ENCODE measurements at places on chromosomes 4 and X. TPM values are rescaled to one million over a fixed set of nuclear protein-coding genes. Genes with fewer than 3 reads are reported as not detected.

DNA sequence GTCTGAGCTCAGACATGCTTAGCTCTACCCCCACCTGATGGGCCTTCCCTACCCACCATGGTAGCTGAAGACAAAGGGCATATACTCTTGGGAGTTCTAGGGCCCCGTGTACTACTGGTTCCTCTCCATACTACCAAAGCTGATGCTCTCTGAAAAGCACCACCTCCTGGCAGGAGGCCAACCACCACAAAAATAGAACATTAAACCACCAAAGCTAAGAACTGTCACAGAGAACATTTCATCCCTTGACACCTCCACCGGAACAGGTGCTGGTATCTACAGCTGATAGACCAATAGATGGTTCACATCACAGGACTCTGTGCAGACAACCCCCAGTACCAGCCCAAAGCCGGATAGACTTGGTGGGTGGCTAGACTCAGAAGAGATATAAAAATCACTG lies 13.4 kb downstream of the EDA2R start:
- DNase-seq = no peak

DNA sequence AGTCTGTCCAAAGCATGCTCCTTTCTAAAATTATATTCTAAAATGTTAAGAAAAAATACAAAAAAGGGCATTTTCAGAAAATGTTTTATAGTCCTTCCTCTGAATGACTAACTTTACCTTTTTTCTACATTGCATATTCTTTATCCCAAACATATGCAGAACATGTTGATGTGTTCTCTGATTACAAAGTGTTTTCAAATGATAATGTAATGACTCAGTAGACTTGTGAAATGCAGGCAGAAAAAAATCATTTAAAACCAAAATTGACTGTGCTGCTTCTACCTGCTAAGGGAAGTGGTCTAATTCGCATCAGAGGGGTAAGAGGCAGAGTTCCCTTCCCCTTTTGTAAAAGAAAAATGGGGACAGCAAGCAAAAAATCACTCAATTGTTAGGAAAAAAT lies 22.7 kb upstream of the YTHDC1 start:
- no peak for DNase-seq

DNA sequence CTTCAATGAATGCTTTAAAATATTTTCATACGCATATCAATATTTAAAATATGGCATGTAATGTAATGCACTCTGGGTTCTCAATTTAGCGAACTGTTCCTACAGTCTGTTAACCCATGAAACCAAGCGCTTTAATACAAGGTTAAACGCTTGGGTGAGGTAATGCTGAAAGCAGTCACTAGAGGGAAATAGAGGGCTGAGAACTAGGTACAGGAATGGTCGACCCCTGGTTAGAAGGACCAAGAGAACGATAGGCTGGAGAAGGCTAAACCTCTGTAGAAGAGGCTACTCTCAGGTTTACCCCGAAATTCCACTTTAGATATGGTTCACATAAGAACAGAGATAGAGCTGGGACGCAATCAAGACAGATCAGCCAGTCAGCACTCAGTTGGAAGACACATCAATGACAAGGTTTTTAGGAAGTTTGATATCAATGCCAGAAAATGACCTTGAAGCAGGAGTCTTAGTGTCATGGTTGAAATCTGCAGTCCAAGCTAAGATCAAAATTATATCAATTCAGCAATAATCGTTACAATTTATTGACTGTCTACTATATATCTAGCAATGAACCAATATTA lies 26.9 kb downstream of the ARSJ start:
- no peak for DNase-seq

- no peak for DNase-seq
Measured at GRCh38 chr4:145014365-145014764, 83.6 kb downstream of the ANAPC10 start.

- no peak for DNase-seq
Measured at GRCh38 chr4:108148316-108148715, 20.4 kb downstream of the LEF1 start.

DNA sequence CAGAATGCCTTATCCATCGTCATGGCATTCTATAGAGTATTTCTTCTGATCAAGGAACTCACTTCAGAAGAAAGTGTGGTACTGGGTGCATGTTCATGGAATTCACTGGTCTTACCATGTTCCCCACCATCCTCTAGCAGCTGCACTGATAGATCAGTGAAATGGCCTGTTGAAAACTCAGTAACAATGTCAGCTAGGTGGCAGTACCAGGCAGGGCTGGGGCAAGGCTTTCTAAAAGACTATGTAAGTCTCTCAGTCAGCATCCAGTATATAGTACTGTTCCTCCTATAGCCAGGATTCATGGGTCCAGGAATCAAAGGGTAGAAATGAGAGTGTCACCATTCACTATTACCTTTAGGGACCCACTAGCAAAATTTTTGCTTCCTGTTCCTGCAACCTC lies 15.8 kb upstream of the LDB2 start:
- DNase-seq = no peak

GRCh38 chr4:95198961-95199360 lies 349.8 kb downstream of the UNC5C start:
- no peak for DNase-seq

DNA sequence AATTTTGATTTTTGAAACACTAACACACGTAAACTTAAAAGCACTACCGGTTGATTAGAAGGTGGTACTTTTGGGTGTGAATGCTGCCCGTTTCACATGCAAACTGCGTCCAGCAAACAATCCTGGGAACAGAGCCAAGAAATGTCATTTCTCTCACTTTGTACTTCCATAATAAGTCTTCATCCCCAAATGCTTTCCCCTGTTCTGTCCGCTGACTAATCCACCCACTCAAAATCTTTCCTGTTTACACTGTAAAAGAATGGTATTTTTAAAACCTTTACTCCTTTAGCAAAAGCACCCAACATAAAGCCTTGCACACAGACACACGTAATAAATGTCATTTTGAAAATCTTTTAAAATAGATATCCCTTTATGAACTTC lies 39.1 kb upstream of the PDLIM5 start:
- peak; percentile 49 for DNase-seq

DNA sequence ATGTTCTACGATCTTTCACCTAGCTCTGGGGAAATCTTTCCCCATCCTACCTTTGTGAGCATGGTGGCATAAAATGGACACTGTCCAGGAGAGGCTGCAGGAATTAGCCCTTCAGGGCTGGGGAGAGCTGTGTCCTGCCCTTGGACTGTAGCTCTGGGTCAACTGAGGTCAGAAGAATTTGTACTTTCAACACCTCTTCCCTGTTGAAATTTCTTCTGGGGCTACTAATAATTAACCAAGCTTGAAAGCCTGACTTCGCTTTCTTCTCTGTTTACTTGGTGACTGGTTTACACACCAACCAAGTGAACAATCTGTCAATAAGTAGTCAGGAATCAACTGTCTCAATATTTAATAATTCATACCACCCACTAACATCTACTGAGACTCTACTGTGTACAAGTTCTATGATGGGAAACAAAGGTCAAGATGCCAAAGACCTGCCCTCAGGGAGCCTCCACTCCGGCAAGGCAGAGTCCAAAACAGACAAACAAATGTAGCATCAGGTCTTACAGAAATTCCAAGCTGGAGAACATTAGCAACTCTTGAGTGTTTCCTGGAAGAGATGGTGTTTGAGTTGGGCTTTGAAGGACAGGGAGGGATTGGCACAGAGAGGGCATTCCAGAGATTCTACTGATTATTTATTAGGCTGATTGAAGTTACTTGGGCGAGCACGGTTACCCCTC lies 113.1 kb downstream of the ENPP6 start:
- DNase-seq = no peak

- DNase-seq = no peak
Measured at GRCh38 chr4:12975511-12975910, 508.6 kb downstream of the RAB28 start.

VEGFC gene
- 7.1 TPM for total RNA-seq

SASH3 gene
- 8.2 TPM for total RNA-seq

TLL1 gene
- 6.9 TPM for total RNA-seq

CITED1 gene
- 6.3 TPM for total RNA-seq

GRCh38 chrX:96564595-96564994 lies 120.0 kb upstream of the DIAPH2 start:
- DNase-seq = no peak

HTRA3 gene
- 23.4 TPM for total RNA-seq

MAGEA2B gene
- not detected for total RNA-seq

DNA sequence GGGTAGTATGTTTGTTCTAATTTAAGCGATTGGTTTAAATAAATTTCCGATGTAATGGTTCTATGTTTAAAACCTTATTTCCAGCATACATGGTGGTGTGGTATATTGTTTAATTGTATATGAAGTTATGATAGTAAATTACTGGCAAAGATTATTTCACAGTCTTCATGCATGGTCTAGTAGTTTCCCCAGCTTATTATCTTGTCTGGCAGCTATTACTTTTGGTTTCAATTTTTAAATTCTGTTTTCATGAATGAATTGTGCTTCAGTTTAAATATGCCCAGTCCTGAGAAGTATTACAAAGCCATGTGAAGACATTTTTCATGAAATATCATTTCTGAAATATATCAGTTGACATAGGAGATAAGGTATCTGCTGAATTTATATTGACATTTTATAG lies 6.3 kb downstream of the ALG13 start:
- no peak for DNase-seq

XIAP gene
- total RNA-seq = 74.3 TPM

SMIM43 gene
- 1.1 TPM for total RNA-seq

DNA sequence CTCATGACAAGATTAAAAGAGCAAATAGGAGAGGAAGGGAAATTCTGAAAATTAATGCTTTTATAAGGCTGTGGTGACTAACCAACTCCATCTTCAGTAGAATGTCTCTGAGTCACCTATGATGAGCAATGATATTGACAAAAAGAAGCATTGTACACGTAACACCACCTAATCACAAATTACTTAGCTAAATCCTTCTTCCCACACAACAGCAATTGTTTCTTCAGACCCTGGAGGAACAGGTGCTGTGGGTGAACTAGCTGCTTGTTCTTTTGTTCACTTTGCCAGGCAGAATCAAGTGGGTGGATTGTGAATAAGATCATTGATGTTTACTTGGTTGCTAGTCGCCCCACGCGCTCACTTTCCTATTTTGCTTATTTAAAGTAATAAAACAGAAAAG lies 315.5 kb downstream of the CAMK2D start:
- DNase-seq = no peak

GRCh38 chr4:168995537-168996295 lies 14.3 kb downstream of the CBR4 start:
- DNase-seq = no peak

IBSP gene
- total RNA-seq = 1.2 TPM

PITX2 gene
- 0.79 TPM for total RNA-seq
